ENCODE measurements at places on chromosomes 16 and 17.
A peak's percentile ranks its signal among the peaks of the same experiment; 100 is the strongest.

GRCh38 chr16:16817196-16817595, 438.3 kb downstream of the NPIPA7 start:
- no peak for DNase-seq

GRCh38 chr17:10618202-10618635, 38.9 kb downstream of the MYH3 start:
- peak; percentile 27 for DNase-seq

DNA sequence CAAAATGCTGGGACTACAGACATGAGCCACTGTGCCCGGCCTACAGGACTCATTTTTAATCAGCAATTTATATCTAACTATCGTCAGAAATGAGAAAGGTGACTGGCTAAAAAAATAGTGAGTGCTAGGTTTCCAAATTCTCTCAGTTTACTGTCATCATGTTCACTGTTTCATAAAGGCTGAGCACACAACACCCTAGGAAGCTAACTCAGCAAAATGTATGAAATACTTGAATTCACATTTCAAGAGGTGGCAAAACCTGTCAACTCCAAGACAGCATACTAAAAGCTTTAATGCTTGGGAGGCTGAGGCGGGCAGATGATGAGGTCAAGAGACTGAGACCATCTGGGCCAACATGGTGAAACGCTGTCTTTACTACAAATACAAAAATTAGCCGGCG, 16.7 kb downstream of the WDR45B start:
- DNase-seq = no peak

GRCh38 chr17:29138971-29139691, 41.1 kb downstream of the MYO18A start:
- DNase-seq = no peak

- DNase-seq = no peak
These were observed 69.5 kb downstream of the CMIP start for GRCh38 chr16:81514041-81514559.

GRCh38 chr16:65406116-65406515, 284.3 kb upstream of the CDH11 start:
- DNase-seq = no peak

- no peak for DNase-seq
These were observed 896.2 kb downstream of the CDH11 start for GRCh38 chr16:64225696-64226095.

DNA sequence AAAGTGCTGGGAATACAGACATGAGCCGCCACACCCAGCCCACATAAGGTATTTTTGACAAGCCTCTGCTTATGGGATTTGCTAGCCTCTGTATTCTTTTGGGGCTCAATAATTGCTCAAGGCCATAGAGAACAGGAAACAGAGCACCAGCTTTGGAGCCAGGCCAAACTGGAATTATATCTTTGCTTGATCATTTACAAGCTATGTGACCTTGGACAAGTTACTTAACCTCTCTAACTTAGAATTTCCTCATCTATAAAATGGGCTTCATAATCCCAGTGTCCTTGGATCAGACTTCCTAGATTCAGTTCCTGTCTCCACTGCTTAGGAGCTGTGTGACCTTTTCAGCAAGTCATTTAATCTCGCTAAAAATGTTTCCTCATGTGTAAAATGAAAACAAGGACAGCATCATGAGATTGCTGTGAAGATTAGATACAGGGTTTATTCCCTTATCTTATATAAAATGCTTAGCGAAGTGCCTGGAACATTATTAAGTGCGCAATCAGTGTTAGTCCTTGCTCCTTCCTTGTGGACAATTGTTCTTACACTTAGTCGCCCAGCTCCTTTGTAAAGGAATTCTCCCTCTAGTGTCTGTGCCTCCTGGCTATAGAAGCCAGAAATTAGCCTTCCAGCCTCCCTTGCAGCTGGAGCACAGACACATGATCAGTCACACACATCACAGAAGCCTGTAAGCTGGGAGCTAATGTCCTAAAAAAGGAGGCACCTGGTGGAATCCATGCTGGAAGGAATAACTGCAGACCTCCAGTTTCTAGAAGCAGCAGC, 16.6 kb downstream of the KRT9 start:
- DNase-seq = no peak

DNA sequence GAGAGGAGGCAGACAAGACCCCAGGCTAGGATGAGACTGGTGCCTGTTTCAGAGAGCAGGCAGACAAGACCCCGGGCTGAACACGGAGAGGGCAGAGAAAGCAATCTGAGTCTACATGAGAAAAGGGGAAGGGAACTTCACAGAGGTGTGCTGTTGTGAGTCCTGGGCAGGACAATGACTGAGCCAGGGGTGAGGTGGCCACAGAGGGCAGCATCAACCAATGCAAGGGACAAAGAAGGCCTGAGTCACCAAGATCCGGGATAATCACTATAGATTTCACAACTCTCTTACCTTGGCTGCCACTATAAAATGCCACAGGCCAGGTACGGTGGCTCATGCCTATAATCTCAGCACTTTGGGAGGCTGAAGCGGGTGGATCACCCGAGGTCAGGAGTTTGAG, 89.0 kb downstream of the SLC39A11 start:
- DNase-seq = no peak

DNA sequence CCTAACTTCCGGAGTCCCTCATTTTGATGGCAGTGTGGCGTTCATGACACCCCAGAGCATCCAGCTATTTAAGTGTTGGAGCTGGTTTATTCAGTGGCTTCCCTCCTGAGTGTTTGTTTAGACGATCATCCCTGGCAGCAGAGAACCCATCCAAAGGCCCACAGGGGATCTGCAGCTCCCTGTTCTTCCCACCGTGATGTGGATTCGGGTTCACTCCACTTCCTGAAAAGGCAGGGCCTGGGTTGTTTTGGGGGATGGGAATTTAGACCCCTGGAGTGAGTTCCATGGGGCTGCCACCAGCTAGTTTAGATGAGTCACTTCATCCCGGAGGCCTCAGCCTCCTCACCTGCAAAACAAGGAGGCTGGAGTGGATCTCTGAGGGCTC, 2.3 kb downstream of the KSR1 start:
- no peak for DNase-seq

- no peak for DNase-seq
These were observed 11.0 kb downstream of the CHMP6 start for GRCh38 chr17:81002409-81003361.

GRCh38 chr16:72195609-72196008, 23.7 kb upstream of the PMFBP1 start:
- DNase-seq = no peak

DNA sequence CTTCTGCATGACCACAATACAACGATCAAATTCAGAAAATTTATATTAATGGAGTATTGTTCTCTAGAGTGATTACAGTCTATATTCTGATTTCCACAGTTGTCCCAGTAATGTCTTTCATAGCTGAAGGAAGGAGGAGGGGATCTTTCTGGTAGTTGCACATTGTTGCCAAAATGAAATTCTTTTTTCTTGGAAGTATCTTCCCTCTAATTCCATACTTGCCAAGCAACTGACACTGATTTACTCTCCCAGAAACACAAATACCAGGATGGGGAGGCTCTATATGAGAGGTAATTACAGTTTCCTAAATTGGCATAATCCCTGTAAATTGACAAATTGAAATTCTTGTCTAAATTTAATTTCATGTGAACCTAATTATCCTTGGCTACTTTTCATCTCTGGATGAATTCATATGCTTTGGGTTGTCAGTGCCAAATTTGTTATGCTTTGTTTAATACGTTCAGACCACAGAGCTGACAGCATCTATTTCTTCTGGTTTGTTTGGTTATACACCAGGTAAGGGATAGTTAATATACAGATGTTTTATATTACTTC, 30.0 kb downstream of the NOL11 start:
- no peak for DNase-seq

- DNase-seq = no peak
These were observed 23.1 kb downstream of the LITAFD start for GRCh38 chr16:8905168-8905762.

GRCh38 chr17:82938486-82938872, 98.7 kb upstream of the ZNF750 start:
- no peak for DNase-seq

- DNase-seq = no peak
These were observed 227.3 kb downstream of the COPRS start for GRCh38 chr17:31631766-31632165.

- no peak for DNase-seq
These were observed 103.3 kb upstream of the ZFHX3 start for GRCh38 chr16:73151225-73151624.

DNA sequence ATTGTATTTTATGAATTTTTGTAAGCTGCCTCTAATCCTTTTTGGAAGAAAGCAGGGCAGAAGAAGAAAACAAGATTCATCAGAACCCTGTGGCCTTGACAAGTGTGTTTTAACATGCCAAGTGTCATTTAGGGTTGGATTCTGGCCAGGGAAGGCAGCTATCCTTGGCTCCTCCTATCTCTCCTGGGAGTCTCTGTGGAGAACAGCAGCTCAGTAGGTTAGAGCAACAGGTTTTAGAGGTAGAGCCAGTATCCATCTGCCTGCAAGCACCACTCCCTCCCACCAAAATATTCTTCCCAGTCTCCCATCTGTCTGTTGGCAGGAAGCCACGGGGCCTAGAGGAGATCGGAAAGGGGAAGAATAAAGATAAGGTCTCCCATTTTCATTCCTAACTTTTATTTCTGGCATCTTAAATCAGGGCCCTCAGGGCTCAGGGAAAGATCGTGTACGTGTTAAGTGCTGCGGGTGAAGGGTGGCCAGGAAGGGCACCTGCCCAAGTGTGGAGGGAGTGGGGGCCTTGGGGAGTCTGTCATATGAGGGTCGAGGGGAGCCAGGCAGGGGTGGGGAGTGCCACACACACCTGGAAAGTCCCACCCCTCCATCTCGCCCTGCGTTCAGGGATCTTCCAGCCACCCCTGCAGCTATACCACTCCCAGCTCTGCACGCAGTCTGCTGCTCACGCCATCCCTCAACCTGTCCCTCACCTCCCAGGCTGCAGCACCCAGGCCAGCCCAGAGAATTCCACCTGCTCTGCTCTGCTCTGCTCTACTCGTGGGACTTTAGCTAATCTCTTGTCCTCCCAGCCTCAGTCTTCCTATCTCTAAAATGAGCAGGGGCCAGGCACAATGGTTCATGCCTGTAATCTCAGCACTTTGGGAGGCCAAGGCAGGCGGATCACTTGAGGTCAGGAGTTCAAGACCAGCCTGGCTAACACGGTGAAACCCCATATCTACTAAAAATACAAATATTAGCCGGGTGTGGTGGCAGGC, 17.1 kb upstream of the CPSF4L start:
- DNase-seq = no peak

GRCh38 chr16:52953215-52953614, 99.5 kb downstream of the CHD9NB start:
- no peak for DNase-seq

- DNase-seq = no peak
These were observed 74.7 kb downstream of the CDH13 start for GRCh38 chr16:82701442-82701955.

DNA sequence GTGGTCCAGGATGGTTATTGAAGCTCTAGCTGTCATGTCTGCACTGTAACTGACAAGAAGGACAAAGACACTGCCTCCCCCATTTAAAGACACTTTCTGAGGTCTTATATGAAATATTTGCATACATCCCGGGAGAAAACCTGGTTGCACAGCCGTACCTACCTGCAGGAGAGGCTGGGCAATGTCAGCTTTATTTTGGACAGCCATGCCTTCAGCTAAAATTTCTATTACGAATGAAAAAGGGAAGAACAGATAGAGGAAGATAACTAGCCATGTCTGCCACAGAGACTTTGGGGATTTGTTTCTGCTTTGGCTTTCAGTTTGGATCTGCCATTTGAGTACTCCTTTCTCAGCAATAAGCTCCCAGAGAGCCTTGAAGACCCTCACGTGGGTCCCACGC, 19.0 kb downstream of the SLC7A6 start:
- no peak for DNase-seq

GRCh38 chr16:73054125-73054484, 6.2 kb upstream of the ZFHX3 start:
- DNase-seq = no peak

DNA sequence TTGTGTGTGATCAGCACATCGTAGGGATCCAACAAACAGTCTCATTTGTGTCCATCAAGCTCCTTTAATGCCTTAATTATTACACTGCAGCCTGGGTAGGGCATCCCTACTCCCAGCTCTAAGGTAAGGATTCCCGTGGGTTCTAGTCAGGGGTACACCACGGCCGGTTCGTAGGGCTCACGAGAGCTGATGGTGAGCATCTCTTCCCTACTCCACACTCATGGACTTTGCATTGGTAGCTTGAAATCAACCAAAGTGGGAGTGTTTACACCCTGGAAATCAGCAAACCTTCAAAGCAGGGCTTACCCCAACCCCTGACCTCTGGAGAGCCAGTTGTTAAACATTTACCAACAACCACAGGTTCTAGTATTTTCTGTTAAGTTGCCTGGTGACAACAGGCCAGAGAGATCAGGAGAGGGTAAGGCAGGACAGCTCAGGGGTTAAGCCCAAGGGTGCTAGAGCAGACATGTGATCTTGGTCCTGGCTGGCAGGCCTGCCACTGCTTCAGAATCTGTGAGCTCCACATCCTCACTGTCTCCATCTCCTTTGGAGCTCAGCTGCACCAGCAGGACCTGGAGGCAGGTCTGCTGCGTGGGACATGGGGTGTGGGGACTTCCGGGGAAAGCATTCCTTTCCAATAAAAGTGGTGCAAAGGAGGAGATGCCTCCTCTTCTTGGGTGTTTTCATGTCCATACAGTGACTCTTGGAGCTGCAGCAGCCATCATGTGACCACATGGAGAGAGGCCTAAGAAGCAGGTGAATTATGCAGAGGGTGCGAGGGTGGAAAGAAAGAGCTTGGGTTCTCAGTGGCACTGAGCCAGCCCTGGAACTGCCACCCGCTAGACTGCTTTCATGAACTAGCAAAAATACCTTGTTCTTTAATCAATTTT, 36.1 kb upstream of the ZCCHC14 start:
- no peak for DNase-seq

Measured in stimulated activated CD4-positive, alpha-beta T cell treated with anti-CD3 and anti-CD28 coated beads, Interleukin-2, amount 100 ng/mL, for 4 hours (primary cell).